ENCODE measurements at places on chromosomes 13 and 19.

GRCh38 chr13:49869519-49869918 is 66.6 kb downstream of the SPRYD7 start:
- DNase-seq = no peak

GRCh38 chr19:43633520-43633919 is 6.1 kb downstream of the CADM4 start:
- no peak for DNase-seq

DNA sequence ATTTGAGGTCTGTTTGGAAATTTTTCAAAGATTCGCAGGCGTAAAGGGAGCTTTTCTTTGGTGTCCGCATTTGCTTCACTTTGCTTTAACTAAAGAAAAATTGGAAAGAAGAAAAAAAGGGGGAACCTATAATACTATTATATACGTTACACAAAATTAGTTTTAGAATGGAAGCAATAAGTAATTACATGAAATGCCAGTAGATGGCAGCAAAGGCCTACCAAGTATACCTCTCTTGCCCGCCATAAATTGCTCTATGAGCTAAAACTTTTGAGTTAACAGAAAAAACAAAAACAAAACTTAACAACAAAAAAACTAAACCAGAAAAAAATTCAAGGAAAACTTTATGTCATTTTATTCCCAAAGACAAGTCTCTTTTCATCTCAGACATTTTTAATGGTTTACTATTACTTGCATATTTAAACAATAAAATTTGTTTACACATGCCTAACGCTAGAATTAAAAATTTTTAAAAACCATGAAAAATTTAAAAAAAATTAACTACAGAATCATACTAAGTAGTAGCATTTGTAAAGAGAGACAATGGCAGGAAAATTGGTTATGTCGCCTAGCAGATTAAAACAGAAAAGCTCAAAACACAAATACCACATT is 271.4 kb downstream of the NALCN start:
- no peak for DNase-seq

DNA sequence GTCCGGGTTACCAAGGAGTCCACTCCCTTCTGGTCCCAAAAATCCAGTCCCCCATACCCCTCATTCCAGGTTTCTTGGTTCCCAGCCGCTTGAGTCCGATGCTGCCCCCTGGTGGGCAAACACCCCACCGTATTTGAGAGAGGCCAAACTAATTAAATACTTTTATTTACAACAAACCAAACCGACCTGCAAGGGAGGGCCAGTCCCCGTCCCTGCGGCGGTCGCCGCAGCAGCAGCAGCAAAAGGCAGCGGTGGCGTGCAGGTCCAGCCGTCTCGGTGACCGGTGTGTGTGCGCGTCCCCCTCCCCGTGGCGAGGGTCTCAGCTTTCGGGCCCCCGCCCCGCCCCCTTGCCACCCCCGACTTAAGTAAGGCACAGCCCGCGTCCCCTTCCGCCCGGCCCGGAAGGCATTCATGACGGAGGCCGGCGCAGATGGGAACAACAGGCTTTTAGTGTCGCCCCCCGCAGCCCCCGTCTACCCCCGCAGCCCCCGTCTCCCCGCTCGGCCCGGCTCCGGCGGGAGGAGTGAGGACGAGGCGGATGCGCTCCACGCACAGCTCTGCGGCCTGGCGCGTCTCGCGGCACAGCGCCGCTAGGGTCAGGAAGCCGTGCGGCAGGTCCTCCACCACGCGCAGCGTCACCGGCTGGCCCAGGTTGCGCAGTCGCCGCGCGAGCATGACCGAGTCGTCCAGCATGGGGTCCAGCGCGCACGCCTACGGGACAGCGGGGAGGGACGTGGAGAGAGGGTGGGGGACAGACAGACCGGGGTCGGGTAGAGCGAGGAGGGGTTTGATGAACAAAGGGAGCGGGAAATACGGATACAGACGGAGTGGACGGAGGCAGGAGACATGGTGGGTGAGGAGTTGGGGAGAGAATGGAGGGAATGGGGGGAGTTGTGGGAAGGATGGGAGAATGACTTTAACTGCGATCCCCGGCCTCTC is 11.5 kb upstream of the CNFN start:
- no peak for DNase-seq

Data from chondrocyte (in vitro differentiated cells).